ENCODE measurements at places on chromosomes 1 and 21. TPM values are rescaled to one million over a fixed set of nuclear protein-coding genes. Genes with fewer than 3 reads are reported as not detected.

ATP1A2 gene
- total RNA-seq = 1.5 TPM

LCK gene
- not detected for total RNA-seq

ALPL gene
- 7.2 TPM for total RNA-seq

ANGPTL3 gene
- total RNA-seq = not detected

ERICH3 gene
- total RNA-seq = not detected

TRAPPC3 gene
- 80.0 TPM for total RNA-seq
